Fibroblast of skin of scalp (primary cell): ENCODE measurements at places on chromosomes 2 and 18.

DNA sequence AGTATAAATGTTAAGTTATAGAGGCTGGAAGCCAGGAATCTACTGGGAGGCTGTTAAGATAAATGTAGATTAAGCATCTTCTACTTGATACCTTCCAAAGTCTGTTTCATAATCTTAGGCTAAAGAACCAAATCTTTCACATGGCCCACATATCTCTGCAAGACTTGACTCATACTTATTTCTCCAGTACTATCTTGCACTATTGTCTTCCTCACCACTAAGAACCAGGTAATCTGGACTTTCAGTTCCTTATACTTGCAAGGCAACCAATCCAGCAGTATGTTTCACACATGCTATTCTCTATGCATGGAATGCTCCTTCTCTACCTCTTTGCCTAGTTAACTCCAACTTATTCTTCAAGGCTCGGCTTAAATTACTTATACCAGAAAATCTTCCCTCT lies 62.2 kb downstream of the RBMS1 start:
- no peak for DNase-seq

DNA sequence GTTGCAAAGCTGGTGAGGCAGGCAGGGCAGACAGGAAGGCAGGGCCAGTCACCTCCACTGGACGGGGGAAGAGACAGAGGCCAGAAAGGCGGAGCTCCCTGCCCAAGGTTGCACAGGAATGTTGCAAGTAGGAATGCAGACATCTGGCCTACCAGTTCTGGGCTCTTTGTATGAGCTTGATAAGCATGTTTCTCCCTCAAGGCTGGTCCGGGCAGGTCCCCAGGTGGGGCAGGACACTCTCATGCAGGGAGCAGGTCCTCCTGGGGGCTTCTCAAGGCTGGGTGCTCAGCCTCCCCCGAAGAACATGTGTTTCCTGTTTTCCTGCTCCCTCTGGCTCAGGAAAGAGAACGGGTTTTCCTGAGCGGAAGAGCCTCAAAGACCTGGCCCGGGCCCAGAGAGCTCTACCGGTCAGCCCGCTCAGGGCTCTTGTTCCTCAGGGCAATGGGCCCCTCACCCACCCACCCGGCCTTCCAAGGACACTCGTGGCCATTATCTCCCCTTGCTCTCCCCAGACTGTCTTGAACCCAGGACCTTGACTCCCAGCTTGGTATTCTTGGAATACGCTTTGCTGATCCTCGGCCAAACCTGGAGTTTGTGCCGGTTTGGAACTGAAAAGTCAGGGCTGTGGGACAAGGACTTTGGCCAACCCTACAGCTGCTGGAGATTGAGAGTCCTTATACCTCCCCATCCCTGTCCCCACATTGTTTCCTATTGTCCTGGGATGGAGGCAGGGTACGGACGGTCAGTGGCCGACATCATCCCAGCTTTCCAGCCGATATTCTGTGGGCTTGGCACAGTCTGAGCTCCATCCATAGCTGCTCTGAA lies 87.7 kb upstream of the HAAO start:
- DNase-seq: no peak

DNA sequence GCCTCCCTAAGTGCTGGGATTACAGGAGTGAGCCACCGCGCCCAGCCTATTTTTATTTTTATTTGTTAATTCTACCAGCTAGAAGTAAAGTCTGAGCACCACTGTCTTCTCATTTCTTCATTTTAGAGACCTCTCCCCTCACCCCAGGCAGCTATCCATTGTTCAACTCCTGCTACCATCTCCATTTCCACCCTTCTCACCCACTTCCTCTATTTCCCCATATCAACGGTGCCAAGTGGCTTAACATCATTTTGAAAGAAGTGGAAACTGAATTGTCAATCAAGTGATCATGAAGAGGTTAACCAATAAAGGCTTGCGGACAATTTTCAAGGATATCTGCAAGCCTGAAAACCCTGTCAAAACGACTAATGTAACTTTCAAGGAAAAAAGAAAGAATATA lies 323.1 kb downstream of the NBAS start:
- DNase-seq: no peak

DNA sequence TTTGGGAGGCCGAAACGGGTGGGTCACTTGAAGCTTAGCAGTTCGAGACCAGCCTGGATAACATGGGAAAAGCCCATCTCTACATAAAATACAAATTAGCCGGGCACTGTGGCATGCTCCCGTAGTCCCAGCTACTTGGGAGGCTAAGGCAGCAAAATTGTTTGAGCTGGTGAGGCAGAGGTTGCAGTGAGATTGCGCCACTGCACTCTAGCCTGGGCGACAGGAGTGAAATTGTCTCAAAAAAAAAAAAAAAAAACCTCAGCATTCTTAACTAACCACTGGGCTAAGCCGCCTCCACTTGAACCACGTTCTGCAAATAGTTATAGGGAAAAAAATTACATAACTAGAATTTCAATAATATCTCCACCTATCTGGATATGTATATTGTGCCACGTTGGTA lies 2.3 kb downstream of the FOXI3 start:
- no peak for DNase-seq

- DNase-seq: peak; percentile 49
These were observed 107.7 kb downstream of the BCL11A start for GRCh38 chr2:60445684-60446179.

GRCh38 chr2:25178976-25179375 lies 10.6 kb upstream of the POMC start:
- no peak for DNase-seq

DNA sequence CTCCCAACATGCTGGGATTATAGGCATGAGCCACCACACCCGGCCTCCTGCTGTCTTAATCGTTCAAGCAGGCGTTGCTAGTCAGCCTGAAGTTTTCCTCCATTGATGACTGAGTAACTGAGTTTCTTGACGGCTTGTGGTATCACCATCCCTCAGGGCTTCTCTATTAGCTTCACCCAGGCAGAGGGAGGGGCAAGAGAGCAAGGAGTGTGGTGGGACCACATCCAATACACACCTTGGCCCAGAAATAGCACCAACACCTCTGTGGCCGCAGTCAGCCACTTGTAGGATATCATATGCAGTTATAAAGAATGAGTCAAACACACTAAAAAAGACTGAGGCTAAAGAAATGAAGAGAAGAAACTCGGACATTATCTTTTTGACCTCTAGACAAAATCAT lies 1009.4 kb upstream of the CELF4 start:
- no peak for DNase-seq

GRCh38 chr18:79534356-79534755 lies 138.6 kb downstream of the NFATC1 start:
- no peak for DNase-seq

- DNase-seq: peak; percentile 92
These were observed 9.4 kb downstream of the GPD2 start for GRCh38 chr2:156445296-156446220.
